Activated CD8-positive, alpha-beta memory T cell treated with anti-CD3 and anti-CD28 coated beads, Interleukin-2, amount 10 ng/mL, durations not matched to agents 7 days and 5 days (primary cell): ENCODE measurements at places on chromosomes 4 and X. TPM values are rescaled to one million over a fixed set of nuclear protein-coding genes. Genes with fewer than 3 reads are reported as not detected.

GRCh38 chr4:42844422-42845070 is 48.0 kb upstream of the GRXCR1 start:
- H3K27ac ChIP-seq: no peak overlapping the region
- H3K4me1 ChIP-seq: no peaks in the 10 kb centered on the region
- peaks cover 2% of the 10 kb centered on the region for H3K27me3 ChIP-seq
- no peak overlapping the region for H3K4me3 ChIP-seq

GRCh38 chrX:106378616-106379015 is 210.5 kb downstream of the PWWP3B start:
- no peak for DNase-seq
- no peaks in the 10 kb centered on the region for H3K4me1 ChIP-seq
- H3K36me3 ChIP-seq: no peaks in the 10 kb centered on the region
- H3K4me3 ChIP-seq: peak overlapping the region; percentile 16
- no peaks in the 10 kb centered on the region for H3K27me3 ChIP-seq

DNA sequence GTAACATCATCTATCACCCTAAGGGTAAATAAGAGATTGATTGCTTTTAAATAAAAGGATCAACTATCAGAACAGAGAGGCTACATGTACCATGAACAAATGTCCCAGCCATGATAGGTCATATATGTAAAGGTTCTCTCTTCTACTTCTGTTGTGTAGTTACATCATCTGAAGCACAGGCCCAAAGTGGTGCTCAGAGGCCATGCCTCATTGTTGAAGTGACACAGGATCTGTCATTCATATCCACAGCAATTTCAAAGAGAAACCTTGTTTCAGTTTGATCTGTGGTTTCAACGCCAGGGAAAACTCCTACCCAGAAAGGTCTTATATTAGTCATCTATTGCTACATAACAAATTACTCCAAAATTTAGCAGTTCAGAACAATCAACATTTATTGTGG is 269.2 kb upstream of the MAOA start:
- H3K4me3 ChIP-seq: no peak overlapping the region
- DNase-seq: no peak
- no peaks in the 10 kb centered on the region for H3K4me1 ChIP-seq
- no peak overlapping the region for H3K27ac ChIP-seq
- H3K36me3 ChIP-seq: no peaks in the 10 kb centered on the region

- H3K27me3 ChIP-seq: peaks cover 56% of the 10 kb centered on the region
- H3K27ac ChIP-seq: no peak overlapping the region
- no peaks in the 10 kb centered on the region for H3K36me3 ChIP-seq
- H3K4me3 ChIP-seq: no peak overlapping the region
These were observed 6.0 kb upstream of the WFS1 start for GRCh38 chr4:6263526-6264224.

GRCh38 chr4:156888762-156889161 is 82.8 kb downstream of the PDGFC start:
- no peaks in the 10 kb centered on the region for H3K36me3 ChIP-seq
- H3K27me3 ChIP-seq: no peaks in the 10 kb centered on the region
- no peaks in the 10 kb centered on the region for H3K4me1 ChIP-seq
- no peak overlapping the region for H3K27ac ChIP-seq
- no peak overlapping the region for H3K4me3 ChIP-seq
- no peak for DNase-seq

DNA sequence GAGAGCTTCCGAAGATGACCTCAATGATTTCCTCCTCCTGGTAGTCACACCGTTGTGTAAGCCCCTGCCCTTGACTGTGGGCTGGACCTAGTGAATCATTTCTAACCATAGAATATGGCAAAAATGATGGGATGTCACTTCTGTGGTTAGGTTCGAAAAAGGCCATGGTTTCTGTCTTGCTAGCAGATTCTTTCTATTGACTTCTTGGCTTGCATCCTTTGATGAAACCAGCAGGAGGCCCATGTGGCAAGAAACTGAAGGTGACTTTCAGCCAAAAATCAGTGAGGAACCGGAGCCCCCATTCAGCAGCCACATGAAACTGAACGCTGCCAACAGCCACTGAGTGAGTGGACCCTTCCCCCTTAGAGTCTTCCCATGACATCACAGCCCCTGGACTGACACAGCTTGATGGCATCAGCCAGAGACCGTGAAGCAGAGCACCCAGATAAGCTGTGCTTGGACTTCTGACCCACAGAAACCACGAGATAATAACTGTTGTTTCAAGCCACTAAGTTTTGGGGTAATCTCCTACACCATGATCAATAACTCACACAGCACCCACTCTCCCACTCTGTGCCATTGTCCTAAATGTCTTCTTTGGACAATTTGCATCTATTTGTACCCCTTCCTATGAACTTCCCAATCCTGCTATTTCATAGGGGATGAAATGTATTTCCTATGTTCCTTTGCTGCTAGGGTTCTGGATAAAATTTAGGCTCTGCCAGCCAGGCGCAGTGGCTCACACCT is 148.0 kb upstream of the STX18 start:
- no peak overlapping the region for H3K4me3 ChIP-seq
- no peak overlapping the region for H3K27ac ChIP-seq
- peaks cover 25% of the 10 kb centered on the region for H3K4me1 ChIP-seq
- peaks cover 3% of the 10 kb centered on the region for H3K36me3 ChIP-seq
- peaks cover 7% of the 10 kb centered on the region for H3K27me3 ChIP-seq

DNA sequence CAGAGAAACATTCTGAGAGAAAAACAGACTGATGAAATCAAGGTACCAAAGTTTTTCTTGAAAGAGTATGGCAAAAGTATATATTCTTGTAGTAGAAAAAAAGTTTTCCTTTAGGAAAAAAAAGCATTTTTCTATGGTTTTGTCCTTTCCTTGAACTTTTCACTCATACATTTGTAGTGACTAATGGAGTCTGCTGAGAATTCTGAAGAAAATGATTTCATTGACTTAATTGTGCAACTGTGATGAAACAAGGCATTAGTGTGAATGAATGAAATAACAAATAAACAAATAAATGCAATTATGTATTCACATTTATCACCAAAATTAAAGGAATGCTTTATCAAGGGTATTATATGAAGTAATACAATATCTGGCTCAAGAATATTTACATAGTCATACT is 5.7 kb downstream of the CSN1S1 start:
- H3K27ac ChIP-seq: no peak overlapping the region
- H3K4me3 ChIP-seq: no peak overlapping the region
- no peaks in the 10 kb centered on the region for H3K36me3 ChIP-seq
- DNase-seq: no peak
- H3K27me3 ChIP-seq: no peaks in the 10 kb centered on the region

- H3K36me3 ChIP-seq: peaks cover 12% of the 10 kb centered on the region
- DNase-seq: no peak
- H3K4me3 ChIP-seq: no peak overlapping the region
- H3K27me3 ChIP-seq: no peaks in the 10 kb centered on the region
- H3K27ac ChIP-seq: no peak overlapping the region
- peaks cover 16% of the 10 kb centered on the region for H3K4me1 ChIP-seq
These were observed 100.7 kb downstream of the PTTG2 start for GRCh38 chr4:38060829-38061431.

DNA sequence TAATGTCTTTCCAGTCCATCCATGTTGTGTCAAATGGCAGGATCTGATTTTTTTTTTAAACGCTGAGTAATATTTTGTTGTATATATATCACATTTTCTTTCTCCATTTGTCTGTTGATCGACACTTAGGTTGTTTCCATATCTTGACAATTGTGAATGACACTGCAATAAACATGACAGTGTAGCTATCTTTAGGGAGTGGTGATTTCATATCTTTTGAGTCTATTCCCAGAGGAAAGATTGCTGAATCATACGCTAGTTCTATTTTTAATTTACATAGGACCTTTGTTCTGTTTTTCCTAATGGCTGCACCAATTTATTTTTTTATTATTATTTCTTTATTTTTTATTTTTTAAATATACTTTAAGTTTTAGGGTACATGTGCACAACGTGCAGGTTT is 470.7 kb downstream of the CCSER1 start:
- no peaks in the 10 kb centered on the region for H3K4me1 ChIP-seq
- H3K4me3 ChIP-seq: no peak overlapping the region
- no peaks in the 10 kb centered on the region for H3K36me3 ChIP-seq

- H3K27me3 ChIP-seq: peaks cover 3% of the 10 kb centered on the region
- no peaks in the 10 kb centered on the region for H3K36me3 ChIP-seq
- no peak for DNase-seq
- no peak overlapping the region for H3K4me3 ChIP-seq
- H3K4me1 ChIP-seq: no peaks in the 10 kb centered on the region
These were observed 346.4 kb downstream of the ZNF674 start for GRCh38 chrX:46198858-46199257.

GRCh38 chr4:95212692-95213091 is 336.1 kb downstream of the UNC5C start:
- H3K27ac ChIP-seq: no peak overlapping the region
- H3K4me3 ChIP-seq: no peak overlapping the region
- no peak for DNase-seq
- H3K36me3 ChIP-seq: no peaks in the 10 kb centered on the region

DNA sequence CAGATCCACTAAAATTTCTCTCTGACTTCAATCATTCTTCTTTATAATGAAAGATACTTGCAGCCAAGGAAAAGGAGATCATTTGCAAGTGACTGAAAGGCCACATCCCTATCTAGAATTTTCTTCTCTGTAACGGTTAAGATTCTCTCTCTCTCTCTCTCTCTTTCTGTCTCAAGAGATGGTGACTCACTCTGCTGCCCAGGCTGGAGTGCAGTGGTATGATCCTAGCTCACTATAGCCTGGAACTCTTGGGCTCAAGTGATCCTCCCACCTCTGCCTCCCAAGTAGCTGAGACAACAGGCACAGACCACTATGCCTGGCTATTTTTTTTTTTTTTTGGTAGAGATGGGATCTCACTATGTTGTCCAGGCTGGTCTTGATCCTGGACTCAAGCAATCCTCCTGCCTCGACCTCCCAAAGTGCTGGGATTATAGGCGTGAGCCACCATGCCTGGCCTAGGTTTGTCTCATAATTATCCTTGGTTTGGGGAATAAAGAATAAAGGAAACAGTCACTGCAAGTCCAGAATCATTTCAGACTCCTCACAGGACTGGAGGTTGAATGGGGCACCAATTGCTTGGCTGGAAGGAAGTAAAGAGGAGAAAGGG is 33.3 kb upstream of the GALNT7 start:
- peaks cover 3% of the 10 kb centered on the region for H3K27me3 ChIP-seq
- H3K4me3 ChIP-seq: no peak overlapping the region
- no peaks in the 10 kb centered on the region for H3K36me3 ChIP-seq
- H3K4me1 ChIP-seq: peaks cover 2% of the 10 kb centered on the region

DNA sequence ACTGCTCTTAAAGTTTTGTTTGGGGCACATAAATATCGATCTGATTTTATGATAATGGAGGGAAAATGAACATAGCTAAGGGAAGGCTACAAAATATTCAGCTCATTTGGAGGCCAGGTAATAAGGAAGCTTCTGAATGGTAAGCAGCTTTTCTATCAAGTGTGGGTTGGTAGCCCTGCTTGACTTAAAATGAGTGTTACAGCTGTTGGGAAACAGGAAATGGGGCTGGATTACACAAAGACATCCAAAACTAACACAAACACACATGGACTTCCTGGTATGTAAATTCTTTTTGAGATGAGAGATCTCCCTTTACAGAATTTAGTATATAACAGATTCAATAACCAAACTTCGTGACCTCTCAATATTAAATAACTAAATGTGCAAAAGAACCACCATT is 58.0 kb downstream of the FGF16 start:
- H3K4me1 ChIP-seq: no peaks in the 10 kb centered on the region
- H3K27me3 ChIP-seq: no peaks in the 10 kb centered on the region
- H3K4me3 ChIP-seq: no peak overlapping the region
- H3K27ac ChIP-seq: no peak overlapping the region

SLC49A3 gene
- total RNA-seq: 1.1 TPM

SORCS2 gene
- total RNA-seq: 0.06 TPM

TSPAN7 gene
- not detected for total RNA-seq

IL1RAPL2 gene
- not detected for total RNA-seq

CENPVL1 gene
- not detected for total RNA-seq

KLHL13 gene
- total RNA-seq: 0.09 TPM

TRIM75 gene
- not detected for total RNA-seq
